Sciatic nerve (tissue), 2 donors: ENCODE measurements at places on chromosomes 11 and 22. TPM values are rescaled to one million over a fixed set of nuclear protein-coding genes. Genes with fewer than 3 reads are reported as not detected.

- DNase-seq: no peak
These were observed 42.3 kb downstream of the SPATA19 start for GRCh38 chr11:133803026-133803425.

DNA sequence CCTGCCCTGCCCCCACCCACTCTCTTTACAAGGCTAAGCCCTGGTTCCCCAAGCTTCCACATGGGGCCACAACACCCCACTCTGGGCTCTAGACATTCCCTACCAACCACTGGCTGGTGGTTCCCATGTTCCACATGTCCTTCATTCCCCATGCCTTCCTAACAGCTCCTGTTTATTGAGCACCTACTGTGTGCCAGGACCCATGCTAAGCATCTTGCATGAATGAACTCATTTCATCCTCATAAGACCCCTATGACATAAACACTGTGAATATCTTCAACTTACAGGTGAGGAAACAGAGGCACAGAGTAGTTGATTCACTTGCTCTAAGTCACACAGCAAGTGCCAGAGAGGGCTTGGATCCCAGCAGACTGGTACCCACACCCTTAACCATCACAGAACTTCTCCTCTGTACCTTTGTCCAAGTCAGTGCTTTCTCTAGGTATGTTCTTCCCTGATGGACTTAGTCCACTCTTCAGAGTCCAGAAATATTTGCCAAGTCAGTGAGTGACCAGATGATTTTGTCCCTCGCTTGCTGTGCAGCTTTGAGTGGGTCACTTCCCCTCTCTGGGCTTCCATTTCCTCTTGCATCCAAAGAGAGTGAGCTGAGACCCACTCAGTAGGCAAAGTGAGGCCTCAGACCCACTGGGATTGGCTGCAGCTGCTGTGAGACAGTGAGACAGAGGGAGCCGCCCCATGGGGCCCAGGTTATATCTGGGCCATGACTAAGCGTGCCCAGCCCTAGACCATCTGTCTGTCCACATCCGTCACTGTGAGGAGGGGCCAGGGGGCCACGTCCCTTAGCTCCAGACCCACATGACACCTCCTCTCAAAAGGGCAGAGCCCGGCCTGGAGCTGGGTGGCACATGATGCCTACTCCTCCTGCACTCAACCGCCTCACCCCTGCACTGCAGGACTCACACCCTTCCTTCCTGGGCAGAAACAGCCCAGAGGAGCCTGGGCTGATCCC lies 132.4 kb downstream of the MN1 start:
- no peak for DNase-seq

The EHD1 gene
- total RNA-seq: 64.5 TPM

The CCDC188 gene
- total RNA-seq: 6.8 TPM
